Uterus (tissue), 4 donors: ENCODE measurements at places on chromosomes 12 and 14. TPM values are rescaled to one million over a fixed set of nuclear protein-coding genes. Genes with fewer than 3 reads are reported as not detected.

DNA sequence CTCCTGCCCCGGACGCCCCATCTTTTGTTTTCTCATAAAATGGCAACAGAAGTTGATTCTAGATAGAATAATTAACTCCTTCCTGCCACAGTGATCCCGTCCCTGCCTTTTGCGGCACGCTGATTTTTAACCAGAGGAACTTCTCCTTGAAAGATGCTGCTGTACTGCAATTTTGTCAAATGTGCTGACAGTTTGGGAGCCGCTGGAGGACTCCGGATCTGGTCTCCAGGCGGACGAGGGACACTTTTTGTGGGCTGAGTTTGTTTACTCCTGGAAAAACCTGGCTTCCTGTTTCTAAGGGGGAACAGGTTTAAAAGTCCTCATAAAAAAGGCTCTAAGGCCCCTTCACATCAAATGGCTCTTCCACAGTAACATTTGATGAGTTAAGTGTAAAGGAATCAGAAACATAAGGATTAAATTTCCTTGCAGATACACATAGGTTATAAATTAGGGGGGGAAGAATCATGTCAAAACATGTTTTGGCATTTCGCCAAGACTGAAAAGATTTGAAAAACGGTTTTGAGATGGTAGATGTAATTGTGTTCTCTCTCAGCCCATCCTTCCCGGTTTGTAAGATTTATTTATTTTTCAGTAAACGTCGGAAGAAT, 15.5 kb downstream of the FZD10 start:
- no peak for DNase-seq

BICDL1 gene
- total RNA-seq: not detected

KRT79 gene
- not detected for total RNA-seq

DNA sequence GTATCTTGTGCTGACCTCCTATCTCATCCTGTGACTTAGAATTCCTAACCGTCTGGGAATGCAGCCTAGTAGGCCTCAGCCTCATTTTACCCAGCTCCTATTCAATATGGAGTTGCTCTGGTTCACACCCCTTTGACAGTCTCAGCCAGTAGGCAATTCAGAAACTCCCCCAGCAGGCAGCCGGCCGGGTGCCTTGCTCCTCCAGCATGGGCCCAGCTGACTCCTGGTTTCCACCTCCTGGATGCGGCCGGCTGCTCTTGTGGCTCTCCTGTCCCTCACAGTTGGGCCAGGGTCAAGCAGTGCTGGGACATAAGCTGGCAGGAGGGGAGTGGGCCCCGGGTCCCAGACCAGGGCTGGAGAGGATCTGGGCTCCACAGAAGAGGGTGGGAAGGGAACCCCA, 58.2 kb downstream of the LRRC74A start:
- no peak for DNase-seq

- no peak for DNase-seq
These were observed 18.6 kb downstream of the GARIN2 start for GRCh38 chr14:67207810-67208209.

DNA sequence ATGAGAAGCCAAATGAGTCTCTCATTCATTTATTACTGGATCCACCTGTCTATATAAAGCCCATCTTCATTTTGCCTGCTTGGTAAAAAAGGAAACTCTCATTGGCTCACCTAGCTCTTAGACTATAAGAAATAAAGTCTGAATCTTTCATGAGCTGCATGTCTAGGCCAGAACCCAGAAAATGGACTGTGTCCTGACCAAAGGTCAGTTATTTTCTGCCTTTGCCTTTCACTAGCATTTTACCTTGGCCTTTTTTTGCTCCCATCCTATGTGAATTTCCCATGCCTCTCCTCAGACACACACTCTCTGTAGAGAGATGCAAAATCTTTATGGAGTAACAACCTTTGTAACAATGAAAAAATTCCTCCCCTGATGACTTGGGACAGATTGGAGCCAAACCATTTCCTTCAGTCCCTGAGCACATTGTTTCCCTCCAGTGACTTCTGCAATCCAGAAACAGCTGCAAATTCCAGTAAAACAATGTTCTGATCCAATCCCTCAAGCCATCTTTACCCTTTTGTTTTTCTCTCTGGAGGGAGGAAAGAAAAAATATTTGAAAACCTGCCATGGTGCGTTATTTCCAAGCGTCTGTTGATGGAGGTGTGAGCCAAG, 33.6 kb upstream of the MAP3K9 start:
- DNase-seq: no peak

CLEC1B gene
- not detected for total RNA-seq

DNA sequence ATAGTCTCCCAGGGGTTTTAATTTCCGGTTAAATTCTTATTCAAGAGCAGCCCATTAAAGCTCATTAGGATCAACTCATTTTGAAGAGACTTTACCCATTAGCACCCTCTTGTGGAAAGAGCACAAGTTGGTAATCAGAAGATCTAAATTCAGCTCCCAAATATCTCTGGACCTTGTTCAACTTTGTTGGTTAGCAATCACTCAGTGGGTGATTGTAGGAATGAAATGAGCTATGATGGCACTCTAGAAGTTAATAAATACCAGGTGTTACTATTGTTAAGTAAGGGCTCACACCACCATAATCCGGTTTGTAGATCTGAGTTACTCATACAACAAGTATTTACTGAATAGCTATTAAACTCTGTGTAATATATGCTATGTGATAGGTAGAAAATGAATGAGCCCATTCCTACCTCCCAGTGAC, 42.9 kb downstream of the TRIP11 start:
- no peak for DNase-seq

DNA sequence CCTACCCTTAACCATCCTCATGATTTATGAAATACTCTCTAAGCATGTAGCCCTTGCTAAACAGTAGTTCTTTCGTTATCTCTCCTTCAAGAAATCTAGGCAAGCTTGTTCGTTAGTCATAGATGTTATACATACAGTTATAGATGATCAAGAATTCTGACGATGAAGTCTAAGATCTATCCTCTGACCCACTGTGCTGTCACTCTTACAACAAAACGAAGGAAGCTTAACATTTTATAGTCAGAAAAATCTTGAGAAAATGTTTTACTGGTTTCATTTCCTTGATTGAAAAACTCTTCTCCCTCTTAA, 68.9 kb downstream of the SPPL3 start:
- no peak for DNase-seq

GRCh38 chr12:16555630-16556029, 50.3 kb downstream of the LMO3 start:
- no peak for DNase-seq

STYK1 gene
- total RNA-seq: 0.62 TPM

- no peak for DNase-seq
These were observed 182.6 kb upstream of the PZP start for GRCh38 chr12:9390761-9391160.

- DNase-seq: no peak
These were observed 55.1 kb downstream of the CIT start for GRCh38 chr12:119822046-119822445.

DNA sequence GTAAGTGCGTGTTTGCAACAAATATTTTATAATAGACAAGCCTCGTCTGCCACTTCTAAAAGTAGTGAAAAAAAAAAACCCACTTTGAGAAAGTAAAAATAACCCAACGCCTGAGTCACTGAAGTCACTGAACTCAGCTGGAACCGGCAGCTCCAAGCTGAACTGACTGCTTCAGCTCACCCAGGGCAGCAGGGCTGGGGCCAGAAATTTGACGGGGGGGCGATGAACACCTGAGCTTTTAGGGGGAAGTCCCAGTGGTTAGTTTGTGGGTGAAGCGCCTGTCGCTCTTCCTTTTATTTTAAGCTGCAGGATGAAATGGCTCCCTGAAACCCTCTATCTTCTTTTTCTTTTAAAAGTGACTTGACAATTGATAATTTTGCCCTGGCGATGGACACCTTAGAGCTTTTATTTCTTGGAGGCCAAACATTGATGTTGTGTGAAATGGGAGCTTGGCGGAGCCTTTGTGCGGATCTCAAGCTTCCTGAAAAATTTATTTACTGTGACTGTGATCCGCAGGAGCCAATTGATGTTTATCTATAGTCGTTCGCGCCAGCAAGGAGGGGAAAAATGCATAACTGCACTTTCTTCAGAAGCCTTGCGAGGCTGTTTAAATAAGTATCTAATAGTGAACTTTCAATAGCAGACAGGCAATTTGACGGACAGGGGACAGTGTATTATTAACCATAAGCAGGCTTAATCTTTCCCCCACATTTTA, 173.2 kb upstream of the MYL2 start:
- DNase-seq: no peak

PPP1R1A gene
- 1.5 TPM for total RNA-seq

TMEM30B gene
- 1.8 TPM for total RNA-seq

DNA sequence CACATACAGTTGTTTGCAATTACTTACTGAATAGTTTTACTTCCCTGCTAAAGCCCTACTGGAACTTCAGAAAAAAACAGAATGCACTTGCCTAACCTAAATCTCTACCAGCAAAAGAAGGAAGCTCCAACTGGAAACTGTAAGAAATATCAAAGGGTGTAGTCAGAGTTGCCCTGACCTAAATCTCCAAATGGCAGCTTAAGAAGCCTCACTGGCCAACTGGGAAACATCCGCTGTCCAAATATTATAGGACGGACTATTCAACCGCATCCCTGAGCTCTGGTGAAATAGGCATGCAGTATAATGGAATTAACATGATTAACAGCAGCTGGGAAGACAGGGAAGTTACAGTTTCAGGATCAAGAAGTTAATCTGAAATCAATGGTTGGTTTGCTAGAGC, 24.3 kb downstream of the ANAPC7 start:
- no peak for DNase-seq

DNA sequence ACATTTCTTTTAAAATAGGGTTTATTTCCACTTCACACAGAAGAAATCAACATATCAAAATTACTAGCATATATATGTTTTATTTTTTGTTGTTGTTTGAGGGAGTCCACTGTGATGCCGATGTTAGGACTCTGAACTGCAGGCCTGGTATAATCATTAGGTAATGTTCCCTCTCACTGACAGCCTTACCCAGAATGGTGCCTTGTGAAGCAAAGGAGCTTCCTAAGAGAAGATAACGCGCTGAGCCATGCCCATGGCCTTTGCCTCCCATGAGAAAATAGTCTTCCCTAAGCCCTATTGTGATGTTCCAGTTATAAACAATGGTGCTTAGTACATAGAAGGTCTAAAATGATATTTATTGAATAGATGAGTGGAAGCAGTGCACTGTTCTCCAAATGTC, 12.0 kb downstream of the GNG2 start:
- DNase-seq: no peak

CMA1 gene
- not detected for total RNA-seq

DNA sequence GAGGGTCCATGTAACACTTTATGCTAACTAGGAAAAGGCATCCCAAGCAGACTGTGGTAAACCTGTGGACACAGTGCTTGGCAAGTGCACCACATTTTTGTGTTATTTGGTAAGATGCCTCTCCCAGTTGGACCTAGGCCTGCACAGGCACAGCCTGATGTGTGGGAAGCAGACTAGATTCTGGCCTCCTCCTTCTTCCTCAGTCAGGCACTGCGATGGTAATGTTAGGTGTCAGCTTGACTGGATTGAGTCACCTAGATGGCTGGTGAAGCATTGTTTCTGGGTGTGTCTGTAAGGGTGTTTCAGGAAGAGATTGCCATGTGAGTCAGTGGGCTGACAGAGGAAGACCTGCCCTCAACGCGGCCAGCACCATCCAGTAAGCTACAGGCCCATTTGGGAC, 25.3 kb upstream of the RHOJ start:
- no peak for DNase-seq

CIDEB gene
- total RNA-seq: 18.6 TPM
